Activated T-helper 1 cell treated with anti-CD3 and anti-CD28 coated beads, Interleukin-12 subunit alpha, Interleukin-12 subunit beta, Interleukin-2, Interleukin-4 antibody, amounts not matched to agents 30 ng/mL and 10 ng/mL and 1 ng/mL, durations not matched to agents 14 hours and 24 hours and 36 hours (primary cell): ENCODE measurements at places on chromosomes 5 and 9. TPM values are rescaled to one million over a fixed set of nuclear protein-coding genes. Genes with fewer than 3 reads are reported as not detected.
A peak's percentile ranks its signal among the peaks of the same experiment; 100 is the strongest.

- H3K36me3 ChIP-seq, result no peaks in the 10 kb centered on the region
- no peak for DNase-seq
- H3K4me3 ChIP-seq, result no peak overlapping the region
- H3K27me3 ChIP-seq, result peaks cover 3% of the 10 kb centered on the region
These were observed 68.4 kb downstream of the PAM start for GRCh38 chr5:102823441-102823874.

DNA sequence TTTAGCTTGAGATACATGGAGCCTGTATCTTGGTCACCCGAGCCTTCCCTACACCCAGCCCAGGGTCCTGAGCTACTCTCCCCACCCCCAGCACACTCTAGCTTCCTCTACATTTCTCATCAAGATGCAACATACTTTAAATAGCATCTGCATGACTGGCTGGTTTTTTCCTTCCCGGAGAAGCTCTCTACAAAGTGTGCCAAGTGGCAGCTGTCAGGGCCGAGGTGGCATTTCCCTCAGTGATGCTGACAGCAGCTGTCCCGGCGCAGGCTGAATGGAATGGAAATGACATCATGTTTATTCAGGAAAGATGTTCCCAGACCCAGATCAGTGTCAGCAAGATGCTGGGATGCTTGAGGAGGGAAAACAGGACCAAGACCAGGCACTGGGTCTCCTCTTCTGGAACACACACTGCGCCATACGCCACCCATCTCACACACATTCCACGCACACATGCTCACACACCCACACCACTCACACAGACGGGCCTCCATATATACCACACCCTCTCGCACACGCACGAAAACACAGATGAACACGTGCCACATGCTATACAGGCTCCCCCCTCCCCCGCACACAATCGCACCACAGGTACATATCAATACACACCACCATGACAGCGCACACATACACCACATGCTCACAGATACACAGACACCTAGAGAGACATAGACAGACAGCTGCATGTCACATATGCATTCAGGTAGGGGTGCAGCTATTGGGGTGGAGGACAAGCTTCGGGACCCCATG lies 67.8 kb downstream of the LHX2 start:
- H3K36me3 ChIP-seq, result no peaks in the 10 kb centered on the region
- no peak overlapping the region for H3K4me3 ChIP-seq
- H3K27me3 ChIP-seq, result peaks cover 4% of the 10 kb centered on the region
- no peak overlapping the region for H3K27ac ChIP-seq

DNA sequence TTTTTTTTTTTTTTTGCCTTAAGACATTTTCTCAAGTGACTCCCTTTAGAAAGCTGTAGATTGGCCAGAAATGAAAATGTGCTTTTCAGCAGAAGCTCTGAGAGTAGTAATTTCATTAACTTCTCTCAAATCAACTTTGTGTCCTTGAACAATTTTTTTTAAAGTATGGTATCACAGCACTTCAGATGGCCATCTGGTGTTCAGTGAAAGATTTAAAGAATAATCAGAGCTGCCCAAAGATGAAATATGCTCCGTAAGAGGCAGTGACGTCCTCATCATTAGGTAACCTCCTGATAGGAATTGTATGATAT lies 43.0 kb upstream of the PCAT7 start:
- H3K4me3 ChIP-seq, result no peak overlapping the region
- no peak for DNase-seq
- no peak overlapping the region for H3K27ac ChIP-seq
- no peaks in the 10 kb centered on the region for H3K36me3 ChIP-seq
- no peaks in the 10 kb centered on the region for H3K4me1 ChIP-seq

DNA sequence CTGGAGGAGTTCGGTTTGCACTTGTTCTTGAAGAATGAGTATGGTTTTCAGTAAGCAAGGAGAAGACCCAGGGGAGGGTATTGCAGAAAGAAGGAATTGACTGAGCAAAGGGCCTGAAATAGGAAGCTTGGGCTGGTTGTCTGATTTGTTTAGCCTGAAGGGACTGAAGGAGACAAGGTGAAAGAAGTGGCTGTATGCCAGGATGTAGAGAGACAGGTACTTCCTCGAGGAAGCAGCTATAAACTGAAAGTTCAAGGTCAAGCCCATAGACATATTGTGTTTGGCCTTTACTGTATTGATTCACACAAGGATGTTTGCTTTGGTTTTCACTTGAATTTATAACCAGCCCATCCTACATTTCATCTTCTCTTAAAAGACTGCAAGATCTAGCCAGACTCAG lies 183.1 kb downstream of the PALM2AKAP2 start:
- peaks cover 61% of the 10 kb centered on the region for H3K4me1 ChIP-seq
- H3K27ac ChIP-seq, result no peak overlapping the region
- peaks cover 16% of the 10 kb centered on the region for H3K36me3 ChIP-seq
- H3K4me3 ChIP-seq, result no peak overlapping the region
- no peak for DNase-seq
- H3K27me3 ChIP-seq, result peaks cover 9% of the 10 kb centered on the region

DNA sequence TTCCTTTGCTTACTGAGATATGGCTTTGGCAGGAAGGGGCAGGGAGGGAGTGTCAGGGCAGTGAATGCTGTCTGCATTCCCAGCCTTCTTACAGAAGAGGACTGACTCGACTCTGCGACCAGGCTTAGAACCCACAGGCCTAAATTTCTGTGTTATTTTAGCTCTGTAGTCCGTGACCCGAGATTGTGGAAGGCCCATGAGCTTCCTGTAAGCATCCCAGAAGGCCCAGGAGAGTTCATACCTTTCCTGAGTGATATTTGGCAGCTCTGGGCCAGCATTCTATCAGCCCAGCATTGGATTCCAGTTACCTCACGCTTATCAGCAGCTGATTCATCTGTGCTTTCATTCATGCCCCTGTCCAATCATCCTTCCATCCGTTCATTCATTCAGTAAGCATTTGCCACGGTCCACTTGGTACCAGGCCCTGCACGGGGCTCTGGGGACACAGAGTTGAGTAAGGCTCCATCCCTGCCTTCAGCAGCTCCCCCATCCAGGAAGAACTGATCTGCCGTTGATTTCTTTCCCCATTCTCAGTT lies 28.2 kb upstream of the RPL26L1 start:
- H3K27ac ChIP-seq, result no peak overlapping the region
- peaks cover 7% of the 10 kb centered on the region for H3K36me3 ChIP-seq
- peaks cover 8% of the 10 kb centered on the region for H3K4me1 ChIP-seq
- no peaks in the 10 kb centered on the region for H3K27me3 ChIP-seq
- H3K4me3 ChIP-seq, result no peak overlapping the region
- no peak for DNase-seq

GRCh38 chr9:124761196-124761595 lies 9.9 kb downstream of the NR6A1 start:
- DNase-seq, result no peak
- no peak overlapping the region for H3K27ac ChIP-seq
- H3K27me3 ChIP-seq, result peaks cover 72% of the 10 kb centered on the region
- H3K36me3 ChIP-seq, result no peaks in the 10 kb centered on the region

GRCh38 chr5:128546658-128547281 lies 8.7 kb upstream of the FBN2 start:
- no peak for DNase-seq
- H3K27ac ChIP-seq, result no peak overlapping the region
- no peaks in the 10 kb centered on the region for H3K36me3 ChIP-seq
- no peaks in the 10 kb centered on the region for H3K27me3 ChIP-seq

GRCh38 chr9:23801523-23801922 lies 24.5 kb downstream of the ELAVL2 start:
- H3K36me3 ChIP-seq, result no peaks in the 10 kb centered on the region
- H3K4me3 ChIP-seq, result no peak overlapping the region
- H3K27me3 ChIP-seq, result no peaks in the 10 kb centered on the region
- DNase-seq, result no peak
- no peak overlapping the region for H3K27ac ChIP-seq
- H3K4me1 ChIP-seq, result no peaks in the 10 kb centered on the region

DNA sequence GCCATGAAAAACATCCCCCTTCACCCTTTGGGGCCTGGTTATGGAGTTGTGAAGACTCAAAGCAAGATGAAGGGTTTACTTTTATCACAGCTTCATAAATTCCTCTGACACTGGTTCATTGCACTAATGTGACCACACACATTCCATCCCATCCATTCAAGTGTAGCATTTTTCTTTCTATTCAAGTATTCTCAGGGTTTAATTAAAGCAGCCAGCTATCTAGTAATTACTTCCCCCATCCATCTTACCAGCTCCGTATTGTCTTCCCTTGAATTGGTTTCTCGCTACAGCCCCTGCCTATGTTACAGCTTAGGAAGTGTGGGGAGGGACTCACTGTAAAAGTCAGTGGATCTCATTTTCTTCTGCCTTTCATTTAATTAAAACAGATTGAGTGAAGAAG lies 387.0 kb upstream of the RFX3 start:
- peaks cover 8% of the 10 kb centered on the region for H3K4me1 ChIP-seq
- H3K27ac ChIP-seq, result no peak overlapping the region
- H3K4me3 ChIP-seq, result no peak overlapping the region
- no peak for DNase-seq

DNA sequence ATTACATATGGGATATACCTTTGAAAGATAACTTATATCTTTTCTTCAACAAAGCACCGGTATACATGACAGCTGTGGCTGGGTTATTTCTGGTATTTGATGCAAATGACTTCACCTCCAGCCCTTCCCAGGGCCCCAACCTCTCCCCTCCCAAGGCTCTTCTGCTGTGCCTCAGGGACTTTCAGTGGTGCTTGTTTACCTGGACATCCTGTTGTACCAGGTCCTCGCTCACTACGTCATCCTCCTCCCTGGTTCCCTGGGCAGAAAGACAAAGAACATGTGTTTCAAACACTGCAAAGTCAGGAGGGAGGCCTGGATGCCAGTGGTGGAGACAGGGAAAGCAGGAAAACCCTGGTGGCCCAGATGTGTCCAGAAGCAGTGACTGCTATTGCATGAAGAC lies 23.4 kb downstream of the ANXA6 start:
- DNase-seq, result no peak
- H3K4me3 ChIP-seq, result no peak overlapping the region
- H3K4me1 ChIP-seq, result peaks cover 56% of the 10 kb centered on the region
- peaks cover 68% of the 10 kb centered on the region for H3K36me3 ChIP-seq

DNA sequence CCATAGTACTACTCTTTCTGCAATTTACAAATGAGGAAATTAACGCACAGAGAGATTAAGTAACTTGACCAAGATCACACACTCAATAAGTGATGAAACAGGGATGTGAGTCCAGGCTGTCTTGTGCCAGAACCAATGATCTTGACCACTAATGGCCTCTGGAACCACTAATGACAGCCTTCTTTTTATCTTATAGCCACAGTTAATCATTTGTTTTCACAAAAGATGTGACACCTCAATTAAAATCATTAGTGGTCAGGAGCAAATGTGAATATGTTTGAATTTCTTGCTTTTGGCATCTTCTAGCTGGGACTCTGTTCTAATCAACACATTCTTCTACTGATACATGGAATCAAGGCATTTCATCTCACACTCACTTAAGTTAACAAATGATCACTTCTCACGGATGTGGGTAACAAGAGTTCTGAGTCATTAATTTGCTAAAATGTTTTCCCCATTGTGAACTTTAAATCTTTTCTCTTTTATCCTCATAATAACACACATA lies 102.7 kb upstream of the CD180 start:
- H3K27me3 ChIP-seq, result peaks cover 2% of the 10 kb centered on the region
- no peaks in the 10 kb centered on the region for H3K36me3 ChIP-seq
- H3K4me1 ChIP-seq, result no peaks in the 10 kb centered on the region

GRCh38 chr5:169064093-169064492 lies 236.8 kb downstream of the SLIT3 start:
- no peak overlapping the region for H3K4me3 ChIP-seq
- DNase-seq, result no peak
- H3K27ac ChIP-seq, result no peak overlapping the region
- H3K36me3 ChIP-seq, result no peaks in the 10 kb centered on the region
- peaks cover 7% of the 10 kb centered on the region for H3K27me3 ChIP-seq

DNA sequence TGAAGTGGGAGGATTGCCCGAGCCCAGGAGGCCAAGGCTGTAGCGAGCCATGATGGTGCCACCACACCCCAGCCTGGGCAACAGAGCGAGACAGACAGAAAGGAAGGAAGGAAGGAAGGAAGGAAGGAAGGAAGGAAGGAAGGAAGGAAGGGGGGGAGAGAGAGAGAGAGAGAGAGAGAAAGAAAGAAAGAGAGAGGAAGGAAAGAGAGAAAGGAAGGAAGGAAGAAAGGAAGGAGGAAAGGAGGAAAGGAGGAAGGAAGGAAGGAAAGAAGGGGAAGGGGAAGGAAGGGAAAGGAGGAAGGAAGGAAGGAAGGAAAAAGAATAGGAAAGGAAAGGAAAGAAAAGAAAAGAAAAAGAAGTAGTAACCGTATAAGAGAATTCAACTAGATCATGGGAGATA lies 20.8 kb upstream of the LHFPL2 start:
- H3K4me1 ChIP-seq, result no peaks in the 10 kb centered on the region
- H3K27ac ChIP-seq, result no peak overlapping the region
- H3K27me3 ChIP-seq, result peaks cover 4% of the 10 kb centered on the region
- H3K4me3 ChIP-seq, result no peak overlapping the region

DNA sequence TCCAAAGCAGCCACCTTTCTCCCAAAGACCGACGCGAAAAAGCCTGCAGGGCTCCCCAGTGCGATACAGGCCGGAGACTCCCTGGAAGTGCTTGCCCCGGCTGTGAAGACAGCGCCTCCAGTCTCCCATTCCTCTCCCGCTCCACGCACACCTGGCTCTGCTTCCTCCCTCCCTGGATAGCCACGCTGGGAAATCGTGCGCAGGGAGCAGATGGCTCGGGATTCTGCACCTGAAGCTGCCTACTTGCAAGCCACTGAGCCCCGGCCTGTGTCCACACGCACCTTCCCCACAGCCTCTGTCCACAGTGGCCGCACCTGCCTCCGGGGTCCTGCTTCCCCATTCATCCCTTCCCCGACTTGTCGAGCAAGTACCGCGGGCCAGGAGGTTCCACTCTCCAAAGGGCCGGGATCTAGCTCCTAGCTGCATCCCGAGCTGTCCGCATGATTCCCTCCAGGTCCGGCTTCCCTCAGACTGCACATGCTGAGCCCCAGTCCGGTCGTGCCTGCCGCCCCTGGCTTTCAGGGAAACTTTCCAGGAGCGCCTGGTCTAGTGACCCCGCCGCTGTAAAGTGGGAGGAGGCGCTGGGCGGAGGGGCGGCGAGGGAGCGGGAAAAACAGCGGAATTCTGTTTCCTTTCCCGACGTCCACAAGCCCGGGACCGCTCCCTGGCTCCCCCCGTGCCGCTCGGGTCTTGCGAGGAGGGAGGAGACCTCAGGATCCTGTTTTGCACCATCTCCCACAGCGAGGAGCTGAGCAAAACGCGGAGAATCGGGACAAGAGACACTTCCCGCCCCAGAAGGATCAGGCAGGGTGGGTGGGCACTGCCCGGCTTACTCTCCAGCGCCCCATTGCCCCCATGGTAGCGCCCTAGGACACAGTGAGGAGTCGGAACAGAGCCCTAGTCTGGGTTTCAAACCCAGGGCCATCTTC lies 2.0 kb downstream of the SEMA6A start:
- H3K4me1 ChIP-seq, result peaks cover 26% of the 10 kb centered on the region
- DNase-seq, result no peak
- no peak overlapping the region for H3K27ac ChIP-seq
- H3K4me3 ChIP-seq, result peak overlapping the region; percentile 2
- peaks cover 74% of the 10 kb centered on the region for H3K27me3 ChIP-seq
- H3K36me3 ChIP-seq, result no peaks in the 10 kb centered on the region

GRCh38 chr5:120086081-120086480 lies 378.0 kb upstream of the PRR16 start:
- H3K4me3 ChIP-seq, result no peak overlapping the region
- peaks cover 5% of the 10 kb centered on the region for H3K4me1 ChIP-seq
- no peaks in the 10 kb centered on the region for H3K36me3 ChIP-seq
- DNase-seq, result no peak
- no peaks in the 10 kb centered on the region for H3K27me3 ChIP-seq
- no peak overlapping the region for H3K27ac ChIP-seq

Gene FOXD4L4
- total RNA-seq, result 0.10 and 0.23 TPM in 2 replicates

Gene ITGA1
- total RNA-seq, result 2.2 and 2.5 TPM in 2 replicates

Gene HACD4
- 2.7 and 3.0 TPM in 2 replicates for total RNA-seq

Gene HTR4
- not detected in 2 replicates for total RNA-seq

Gene PPP6C
- 47.2 and 50.8 TPM in 2 replicates for total RNA-seq

Gene CDC25C
- total RNA-seq, result 5.3 and 5.6 TPM in 2 replicates

Gene RANBP17
- not detected in 2 replicates for total RNA-seq

Gene C1QTNF3
- 1.2 and 1.8 TPM in 2 replicates for total RNA-seq
